ENCODE measurements at places on chromosomes 11 and 22. TPM values are rescaled to one million over a fixed set of nuclear protein-coding genes. Genes with fewer than 3 reads are reported as not detected.

The CWC15 gene
- 28.4 TPM for total RNA-seq

The DDI1 gene
- not detected for total RNA-seq

The OR51I1 gene
- not detected for total RNA-seq

The NDUFA6 gene
- 66.9 TPM for total RNA-seq

The CABP7 gene
- 0.25 TPM for total RNA-seq

The MN1 gene
- total RNA-seq = 2.6 TPM

The BLID gene
- not detected for total RNA-seq

Measured in A549 treated with ZK216348 at 1 μM for 4 hours (cell line).